Heart left ventricle (tissue), 16 donors: ENCODE measurements at places on chromosomes 1 and 21. TPM values are rescaled to one million over a fixed set of nuclear protein-coding genes. Genes with fewer than 3 reads are reported as not detected.

The RGS13 gene
- polyA plus RNA-seq: not detected

The TFF3 gene
- 3.5 TPM for polyA plus RNA-seq

The MXRA8 gene
- polyA plus RNA-seq: 17.7 TPM

The FAM151A gene
- 0.35 TPM for polyA plus RNA-seq

The DESI2 gene
- 8.2 TPM for polyA plus RNA-seq

The C1orf185 gene
- polyA plus RNA-seq: not detected

The OR2T5 gene
- polyA plus RNA-seq: not detected

The SPRR2F gene
- polyA plus RNA-seq: not detected

The OR10K2 gene
- not detected for polyA plus RNA-seq

The RPE65 gene
- polyA plus RNA-seq: not detected

The UQCRHL gene
- polyA plus RNA-seq: 9.8 TPM

The EXO1 gene
- 0.07 TPM for polyA plus RNA-seq

The FAM72B gene
- 0.14 TPM for polyA plus RNA-seq

The RNU1-4 gene
- polyA plus RNA-seq: not detected

The NUP210L gene
- polyA plus RNA-seq: not detected

The HPDL gene
- 0.46 TPM for polyA plus RNA-seq

The FCRL5 gene
- not detected for polyA plus RNA-seq

The OR2AJ1 gene
- polyA plus RNA-seq: not detected

The LRRC38 gene
- 4.4 TPM for polyA plus RNA-seq

The MRPS15 gene
- 130 TPM for polyA plus RNA-seq

The ZCCHC17 gene
- polyA plus RNA-seq: 29.5 TPM

The HCRTR1 gene
- polyA plus RNA-seq: 0.24 TPM

The PLOD1 gene
- polyA plus RNA-seq: 108 TPM

The GPR3 gene
- 3.7 TPM for polyA plus RNA-seq

The GJA4 gene
- 36.9 TPM for polyA plus RNA-seq

The AMY1B gene
- not detected for polyA plus RNA-seq

The SLC2A5 gene
- 1.1 TPM for polyA plus RNA-seq

The CAMK2N1 gene
- polyA plus RNA-seq: 5.7 TPM

The TNFRSF8 gene
- 1.00 TPM for polyA plus RNA-seq

The FCRL6 gene
- not detected for polyA plus RNA-seq

The SH2D1B gene
- polyA plus RNA-seq: 0.11 TPM

The TMIGD3 gene
- 1.1 TPM for polyA plus RNA-seq

The ADORA1 gene
- 2.6 TPM for polyA plus RNA-seq

The PDC gene
- not detected for polyA plus RNA-seq

The ERG gene
- polyA plus RNA-seq: 11.7 TPM

The INAVA gene
- polyA plus RNA-seq: 0.11 TPM

The CDC20 gene
- polyA plus RNA-seq: 0.38 TPM

The FMO1 gene
- polyA plus RNA-seq: not detected

The CD53 gene
- 3.7 TPM for polyA plus RNA-seq

The TCHHL1 gene
- not detected for polyA plus RNA-seq

The ANKRD65 gene
- 1.5 TPM for polyA plus RNA-seq

The CD1E gene
- 0.33 TPM for polyA plus RNA-seq

The INTS3 gene
- polyA plus RNA-seq: 21.9 TPM

The MYOM3 gene
- 327 TPM for polyA plus RNA-seq

The RNF115 gene
- polyA plus RNA-seq: 29.4 TPM

The HMGCS2 gene
- polyA plus RNA-seq: 0.97 TPM

The SMIM11 gene
- 5.0 TPM for polyA plus RNA-seq

The KRTAP20-2 gene
- not detected for polyA plus RNA-seq

The THEMIS2 gene
- 7.3 TPM for polyA plus RNA-seq

The OPN3 gene
- polyA plus RNA-seq: 10.5 TPM

The OR2L3 gene
- polyA plus RNA-seq: not detected

The S100A8 gene
- polyA plus RNA-seq: 32.3 TPM

The GFI1 gene
- 0.04 TPM for polyA plus RNA-seq

The PTPN22 gene
- polyA plus RNA-seq: 0.21 TPM

The SLC30A1 gene
- polyA plus RNA-seq: 2.8 TPM

The FCAMR gene
- not detected for polyA plus RNA-seq
